ENCODE measurements at places on chromosomes 7 and 10.

DNA sequence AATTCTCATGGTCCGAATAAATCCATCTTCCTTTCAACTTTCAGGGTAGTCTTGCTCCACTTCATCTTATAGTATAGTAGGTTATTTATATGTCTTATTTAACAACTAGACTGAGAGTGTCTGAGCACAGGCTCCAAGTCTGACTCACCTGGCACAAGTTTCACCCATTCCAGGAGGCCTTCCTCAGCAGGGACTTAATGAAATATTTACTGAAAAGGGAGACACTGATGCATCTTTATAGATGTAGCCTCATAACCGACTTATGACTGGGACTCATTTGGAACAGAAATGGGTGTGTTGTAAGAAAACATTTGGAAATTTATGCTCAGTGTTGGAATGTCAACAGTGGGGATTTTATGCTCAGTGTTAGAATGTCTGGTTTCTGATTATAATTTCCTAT lies 59.9 kb downstream of the CH25H start:
- no peak for DNase-seq

DNA sequence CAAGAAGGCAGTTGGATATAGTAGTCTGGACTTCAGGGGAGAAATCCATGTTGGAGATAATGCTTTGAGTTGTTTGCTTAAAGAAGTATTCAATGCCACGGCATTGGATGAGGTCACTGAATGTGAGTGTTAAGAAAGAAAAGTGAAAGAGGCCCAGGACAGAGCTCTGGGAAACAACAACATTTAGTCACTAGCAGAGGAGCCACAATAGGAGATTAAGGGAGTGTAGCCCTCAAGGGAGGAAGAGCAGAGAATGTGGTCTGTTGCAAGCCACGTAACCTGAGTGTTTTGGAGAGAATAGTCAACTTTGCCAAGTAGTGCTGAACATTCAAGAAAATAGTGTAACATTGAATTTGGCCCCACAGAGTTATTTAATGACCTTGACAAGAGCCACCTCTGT lies 114.7 kb downstream of the MYO3A start:
- DNase-seq, result no peak

GRCh38 chr10:14200698-14201544 lies 129.8 kb downstream of the FRMD4A start:
- DNase-seq, result no peak

- DNase-seq, result peak; percentile 62
These were observed 62.4 kb downstream of the LSM5 start for GRCh38 chr7:32427769-32428291.

- DNase-seq, result no peak
These were observed 13.2 kb upstream of the GIMAP1 start for GRCh38 chr7:150703209-150703608.

- DNase-seq, result peak; percentile 37
These were observed 145.2 kb downstream of the FRMD4A start for GRCh38 chr10:14185316-14186045.

DNA sequence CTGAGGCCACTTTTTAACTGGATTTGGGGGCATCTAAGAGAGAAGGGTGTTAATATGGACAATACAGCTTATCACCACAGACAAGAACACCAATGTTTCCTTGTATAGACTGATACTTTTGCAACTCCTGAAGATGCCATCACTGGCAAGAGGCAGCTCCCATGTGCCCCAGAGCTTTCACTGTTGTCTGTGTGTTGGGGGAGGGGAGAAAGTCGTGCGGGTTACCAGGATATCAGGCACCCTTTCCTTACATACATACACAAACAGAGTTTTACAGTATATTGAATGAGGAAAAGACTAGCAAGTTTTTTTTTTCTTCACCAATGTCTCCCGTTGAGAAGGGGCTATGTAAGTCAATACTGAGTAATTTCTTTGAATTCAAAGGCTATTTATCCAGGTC lies 4.1 kb upstream of the DLX6 start:
- DNase-seq, result no peak

- DNase-seq, result no peak
These were observed 262.8 kb upstream of the PCDH15 start for GRCh38 chr10:55063811-55064210.
